ENCODE measurements at places on chromosomes 3 and 15.

DNA sequence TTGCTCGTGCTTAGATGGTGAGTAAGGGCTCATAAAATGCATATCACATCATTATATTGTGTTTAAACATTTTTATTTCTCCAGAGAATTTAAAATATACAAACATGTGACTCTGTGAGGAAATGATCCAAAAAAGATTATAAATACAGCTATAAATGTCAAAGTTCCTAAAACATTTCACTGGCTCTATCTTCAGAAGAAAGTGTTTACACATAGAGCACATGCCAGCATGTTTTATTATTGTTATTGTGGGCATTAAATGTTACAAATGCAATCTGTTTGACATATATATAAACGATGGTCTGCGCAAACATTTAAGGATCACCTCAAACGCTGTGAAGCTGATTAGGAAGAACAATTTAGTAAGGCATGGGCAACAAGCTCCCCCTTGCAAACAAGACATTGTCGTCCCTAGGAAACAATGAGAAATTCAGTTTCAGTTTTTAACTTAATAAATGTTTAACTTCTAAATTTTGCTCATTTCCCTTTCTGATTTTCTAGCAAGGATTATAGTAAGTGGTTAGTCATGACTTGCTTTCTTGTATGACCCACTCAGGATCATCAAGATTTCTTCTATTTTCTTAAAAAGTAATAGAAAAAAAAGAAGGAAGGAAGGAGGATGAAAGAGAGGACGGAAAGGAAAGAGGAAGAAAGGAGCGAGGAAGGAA lies 207.5 kb downstream of the SATB1 start:
- DNase-seq: no peak

DNA sequence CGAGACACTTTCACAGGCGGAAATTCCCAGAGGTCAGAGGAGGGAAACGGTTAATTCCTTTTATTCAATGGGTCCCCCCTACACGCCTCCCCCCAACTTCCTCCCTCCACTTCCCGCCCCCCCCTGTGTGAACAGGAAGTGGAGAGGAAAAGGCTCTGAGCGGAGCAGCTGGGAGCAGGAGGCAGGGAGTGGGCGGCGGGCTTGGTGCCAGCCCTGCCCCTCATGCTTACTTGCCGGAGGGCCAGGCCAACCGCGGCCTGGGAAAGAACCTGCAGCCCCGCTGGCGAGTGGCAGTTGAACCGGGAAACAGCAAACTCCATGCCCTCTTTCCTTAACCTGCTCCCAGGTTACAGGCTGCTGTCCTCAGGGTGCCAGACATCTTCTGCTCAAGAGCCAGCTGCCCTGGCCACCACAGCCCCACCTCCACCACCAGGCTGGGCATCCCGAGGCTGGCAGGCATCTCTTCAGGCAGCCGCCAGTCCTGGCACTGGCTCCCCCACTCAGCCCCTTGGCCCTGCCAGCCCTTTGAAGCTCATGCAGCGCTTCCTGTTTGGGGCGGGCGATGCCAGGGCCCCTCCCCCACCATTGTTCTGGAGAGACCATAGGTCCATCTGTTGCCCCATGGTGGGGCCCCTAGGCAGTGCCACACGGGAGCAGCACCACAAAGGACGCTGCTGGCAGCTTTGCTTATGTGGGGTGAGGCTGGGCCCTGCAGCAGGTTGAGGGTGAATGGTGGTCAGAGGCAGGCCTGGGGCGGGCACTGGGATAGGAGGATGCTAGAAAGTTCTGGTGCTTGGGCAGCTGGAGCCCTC lies 12.9 kb downstream of the VPS18 start:
- no peak for DNase-seq

DNA sequence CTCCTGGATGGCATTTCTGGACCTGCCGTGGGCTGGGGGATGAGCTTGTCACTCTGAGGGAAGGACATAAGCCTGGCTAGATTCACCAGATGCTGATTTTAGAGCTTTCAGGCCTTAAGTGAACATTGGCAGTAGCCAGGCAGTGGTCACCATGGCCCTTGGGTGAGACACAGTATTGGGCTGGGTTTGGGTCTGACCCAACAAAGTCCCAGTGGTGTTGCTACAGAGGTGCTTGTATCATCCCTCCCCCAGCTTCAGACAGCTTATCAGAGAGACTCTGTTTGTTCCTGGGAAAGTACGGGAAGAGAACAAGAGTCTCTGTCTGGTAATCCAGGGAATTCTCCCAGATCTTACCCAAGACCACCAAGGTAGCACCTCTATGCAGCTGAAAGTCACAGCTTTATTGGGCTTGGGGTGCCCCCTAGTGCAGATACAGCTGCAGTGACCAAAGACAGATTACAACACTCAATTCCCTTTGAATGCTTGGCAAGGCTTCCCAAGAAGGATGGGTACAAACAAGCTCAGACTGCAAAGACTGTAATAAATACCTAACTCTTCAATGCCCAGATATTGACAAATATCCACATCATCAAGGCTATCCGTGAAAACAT lies 9.8 kb upstream of the RUVBL1 start:
- no peak for DNase-seq

DNA sequence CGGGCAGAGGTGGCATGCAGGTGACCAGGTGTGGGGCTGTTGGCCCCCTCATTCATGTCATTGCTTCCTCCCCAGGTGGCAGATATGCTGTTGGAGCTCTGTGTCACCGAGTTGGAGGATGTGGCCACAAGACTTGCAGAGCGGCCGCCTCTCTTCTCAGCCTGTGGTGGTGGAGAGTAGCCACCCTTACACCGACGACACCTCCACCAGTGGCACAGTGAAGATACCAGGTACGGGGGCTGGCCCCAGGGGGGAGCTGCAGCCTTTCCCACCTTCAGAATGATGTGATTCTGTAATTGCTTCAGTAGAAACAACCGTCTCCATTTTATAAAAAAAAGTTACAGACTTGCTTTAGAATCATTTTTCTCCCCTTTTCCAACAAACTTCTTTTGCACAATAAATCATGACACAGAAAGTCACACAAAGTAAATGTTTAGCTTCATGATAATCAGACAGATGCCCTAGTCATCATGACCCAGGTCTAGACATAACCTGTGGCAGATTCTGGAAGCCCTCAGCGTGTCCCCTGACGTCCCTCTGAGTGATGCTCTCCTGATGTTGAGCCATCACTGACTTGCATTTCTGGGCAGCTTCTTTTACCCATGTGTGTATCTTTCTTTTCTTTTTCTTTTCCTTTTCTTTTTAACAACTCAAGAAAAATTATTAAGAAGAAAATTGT lies 76.0 kb upstream of the FAN1 start:
- DNase-seq: no peak

DNA sequence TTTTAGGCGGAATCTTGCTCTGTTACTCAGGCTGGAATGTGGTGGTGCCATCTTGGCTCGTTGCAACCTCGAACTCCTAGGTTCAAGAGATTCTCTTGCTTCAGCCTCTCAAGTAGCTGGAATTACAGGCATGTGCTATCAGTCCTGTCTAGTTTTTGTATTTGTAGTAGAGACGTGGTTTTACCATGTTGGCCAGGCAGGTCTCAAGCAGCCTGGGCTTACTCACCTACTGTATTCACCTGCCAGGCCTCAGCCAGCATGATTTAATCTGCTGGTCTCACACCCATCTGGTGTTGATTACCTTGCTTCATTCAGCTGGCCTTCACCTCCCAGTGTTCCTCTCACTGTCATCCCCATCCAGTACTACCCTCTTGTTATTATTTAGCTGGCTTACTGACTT lies 102.0 kb downstream of the IL12A start:
- no peak for DNase-seq

DNA sequence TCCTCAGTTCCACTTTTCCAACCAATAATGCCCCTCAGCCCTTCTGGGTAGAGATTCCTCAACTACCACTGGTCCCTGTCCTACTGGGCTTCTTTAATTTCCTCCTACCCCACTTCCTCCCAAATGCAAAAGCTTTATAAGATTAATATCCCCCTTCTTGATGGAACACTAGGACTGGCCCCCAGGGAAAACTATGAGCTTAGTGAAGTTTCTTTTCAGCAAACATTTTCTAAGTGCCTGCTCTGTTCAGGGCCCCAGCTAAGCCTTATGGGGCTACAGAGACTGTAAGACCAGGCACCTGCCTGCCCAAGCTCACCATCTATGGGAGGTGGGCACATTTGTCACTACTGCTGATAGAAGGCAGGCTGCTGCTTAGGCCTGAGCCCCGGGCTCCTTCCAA lies 79.4 kb downstream of the RPLP1 start:
- DNase-seq: no peak

DNA sequence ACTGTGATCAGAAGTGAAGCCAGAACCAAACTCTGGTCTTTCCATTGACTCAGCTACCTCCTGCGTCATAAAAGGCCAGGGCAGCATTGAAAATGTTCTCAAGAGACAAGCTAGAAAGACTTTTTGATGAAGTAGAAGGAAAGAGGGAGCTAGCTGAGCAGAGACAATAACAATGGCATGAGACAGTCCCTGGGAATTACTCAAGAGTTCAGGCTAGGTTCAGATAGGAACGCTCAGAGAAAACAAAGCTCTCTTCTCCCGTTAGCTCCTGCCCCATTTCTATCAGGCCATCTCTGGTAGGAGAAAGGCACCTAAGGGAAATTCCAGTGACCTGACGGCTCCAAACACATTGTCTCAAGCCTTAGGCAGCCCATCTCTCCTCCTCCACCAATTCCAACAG lies 7.0 kb upstream of the OXTR start:
- DNase-seq: no peak

- no peak for DNase-seq
Measured at GRCh38 chr3:51938780-51939425, 2.8 kb downstream of the RRP9 start.

GRCh38 chr15:62403164-62403809 lies 238.2 kb upstream of the C2CD4B start:
- no peak for DNase-seq

DNA sequence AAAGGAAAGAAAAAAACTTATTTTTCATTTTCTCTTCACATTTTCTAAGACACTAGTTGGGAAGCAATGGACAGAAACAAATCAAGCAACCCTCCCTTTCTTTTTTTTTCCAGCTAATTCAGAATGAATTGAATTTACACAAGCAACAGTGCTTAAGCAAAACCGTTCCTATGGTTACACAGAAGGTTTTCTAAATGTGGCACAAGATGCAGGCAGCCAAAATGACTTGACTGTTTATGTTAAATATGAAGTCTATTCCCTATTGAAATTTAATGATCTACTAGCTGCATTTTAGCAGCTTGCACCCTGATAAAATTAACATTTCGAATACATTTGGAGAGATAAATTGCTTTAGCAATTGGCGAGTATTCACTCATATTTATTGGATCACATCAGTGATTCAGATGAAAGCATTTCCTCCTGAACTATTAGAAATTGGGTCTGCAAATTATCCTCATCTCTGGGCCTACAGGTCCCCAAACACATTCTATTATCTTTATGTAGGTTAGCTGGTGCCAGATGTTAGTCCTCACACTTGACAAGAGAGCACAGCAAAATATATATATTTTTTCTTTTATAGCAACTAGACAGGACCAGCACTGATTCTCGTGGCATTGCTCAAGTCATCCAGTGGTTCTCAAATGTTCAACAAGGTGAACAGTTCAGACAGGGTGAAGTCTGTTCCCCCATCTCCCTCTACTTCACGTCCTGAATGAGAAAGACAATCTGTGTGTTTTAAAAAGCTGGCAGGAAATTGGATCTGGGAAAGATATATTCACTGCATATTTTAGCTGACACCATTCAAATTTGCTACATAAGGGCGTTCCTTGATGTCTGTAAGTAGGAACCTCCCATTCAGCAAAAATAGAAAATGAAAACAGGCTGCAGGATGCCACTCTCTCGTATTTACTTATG lies 463.6 kb upstream of the KCNMB2 start:
- no peak for DNase-seq

- no peak for DNase-seq
Measured at GRCh38 chr3:39190281-39191025, 1.9 kb downstream of the XIRP1 start.

GRCh38 chr3:179045719-179046402 lies 25.7 kb downstream of the ZMAT3 start:
- no peak for DNase-seq

DNA sequence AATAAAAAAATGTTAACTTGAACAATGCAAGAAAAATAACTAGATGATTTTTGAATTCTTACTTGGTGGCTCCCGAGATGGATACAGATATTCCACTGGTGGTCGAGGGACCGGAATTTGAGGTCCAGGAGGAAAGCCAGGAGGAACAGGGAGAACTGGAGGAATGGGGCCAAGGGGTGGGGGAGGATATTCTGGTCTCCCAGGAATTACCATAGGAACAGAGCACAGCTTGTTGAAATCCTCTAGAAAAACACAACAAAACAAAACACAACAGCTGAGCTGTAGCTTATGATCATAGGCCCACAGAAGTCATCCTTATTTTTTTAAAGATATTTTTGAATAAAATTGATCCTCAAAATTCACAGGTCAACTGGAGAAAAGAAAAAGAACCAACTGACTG lies 129.4 kb downstream of the FBN1 start:
- DNase-seq: no peak

DNA sequence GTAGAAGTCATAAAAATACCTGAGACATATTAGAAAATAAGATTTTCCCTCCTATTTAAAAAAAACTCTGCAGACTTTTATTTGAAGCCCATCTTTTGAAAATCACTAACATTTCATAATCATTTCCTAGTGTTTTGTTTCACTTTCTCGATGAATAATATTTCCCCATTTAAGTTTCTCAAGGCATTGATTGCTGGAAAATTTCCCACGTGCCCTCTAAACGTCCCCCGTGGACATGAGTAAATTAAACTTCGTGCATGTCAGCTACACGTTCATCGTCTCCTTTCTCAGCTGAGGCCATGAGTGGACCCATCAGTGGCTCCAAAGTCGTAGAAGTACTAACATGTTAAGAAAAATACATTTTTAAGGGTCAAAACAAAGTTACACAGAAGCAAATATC lies 2.0 kb upstream of the TM2D3 start:
- no peak for DNase-seq

- DNase-seq: no peak
Measured at GRCh38 chr3:70824078-70824477, 511.6 kb upstream of the MDFIC2 start.
